ENCODE measurements at places on chromosomes 5 and 9.

DNA sequence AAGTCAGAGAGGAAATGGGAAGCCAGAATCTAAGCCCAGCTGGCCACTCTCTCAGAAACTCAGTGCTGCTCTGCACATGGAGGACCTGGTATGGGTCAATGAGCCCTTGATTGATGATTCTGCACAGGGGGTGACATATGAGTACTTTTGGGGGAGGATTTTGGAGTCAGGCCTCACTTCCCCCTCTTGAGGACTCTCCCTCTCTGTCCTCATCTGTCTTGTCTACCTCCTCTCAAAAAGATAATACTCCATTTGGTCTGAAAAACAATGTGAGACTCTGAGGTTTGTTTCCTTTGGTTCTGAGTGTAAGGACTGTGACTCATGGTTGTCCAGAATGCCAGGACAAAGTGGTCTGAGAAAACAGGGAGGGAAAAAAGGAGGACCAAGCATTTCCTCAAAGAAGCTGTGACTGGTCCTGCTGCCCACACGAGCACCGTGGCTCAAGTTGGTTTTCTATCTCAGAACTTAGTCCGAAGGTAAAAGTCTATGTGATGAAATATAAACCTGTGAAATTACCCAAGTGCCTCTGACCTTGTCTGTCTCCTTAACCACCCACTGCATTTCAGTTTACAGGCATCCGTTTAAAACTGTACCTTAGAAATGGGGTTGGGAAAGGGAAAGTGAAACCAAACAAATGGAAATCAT lies 11.1 kb downstream of the TTC39B start:
- DNase-seq = no peak

DNA sequence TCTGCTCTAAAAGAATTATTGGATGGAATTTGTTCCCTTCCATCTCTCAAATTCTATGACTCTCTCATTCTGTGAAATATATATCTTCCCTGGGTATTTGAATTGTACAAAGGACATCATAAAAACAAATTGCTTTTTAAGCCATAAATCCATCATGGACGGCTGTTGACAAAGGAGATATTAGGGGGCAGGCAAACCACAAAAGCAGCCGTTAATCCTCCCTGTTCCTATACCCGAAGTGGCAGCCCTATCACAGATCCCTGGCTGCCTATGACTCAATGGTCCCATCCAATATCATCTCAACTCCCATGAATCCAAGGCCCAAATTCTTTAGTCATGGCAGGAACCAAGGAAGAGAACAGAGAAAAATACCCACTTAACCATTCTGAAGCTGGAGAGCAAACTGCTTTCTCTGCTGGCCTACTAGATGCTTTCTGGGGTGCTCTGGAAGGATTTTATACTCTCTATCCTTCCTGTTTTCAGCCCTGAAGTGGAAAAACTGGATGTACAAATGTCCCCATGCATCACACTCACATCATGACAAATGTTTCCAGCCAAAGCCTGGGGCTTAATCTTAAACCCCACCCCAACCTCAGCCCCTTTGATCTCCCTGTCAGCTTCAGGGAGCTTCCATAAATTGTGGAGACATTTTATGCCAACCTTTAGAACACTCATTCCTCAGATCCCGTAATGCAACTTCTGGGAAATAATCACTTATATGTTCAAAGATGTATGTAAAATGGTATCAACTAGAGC lies 59.5 kb downstream of the FAM114A2 start:
- DNase-seq = no peak

GRCh38 chr9:77440057-77440456 lies 208.1 kb downstream of the GNA14 start:
- DNase-seq = no peak

- DNase-seq = no peak
Measured at GRCh38 chr5:159903131-159903530, 13.2 kb upstream of the ADRA1B start.
